ENCODE measurements at places on chromosomes 6 and 20.
A peak's percentile ranks its signal among the peaks of the same experiment; 100 is the strongest.

DNA sequence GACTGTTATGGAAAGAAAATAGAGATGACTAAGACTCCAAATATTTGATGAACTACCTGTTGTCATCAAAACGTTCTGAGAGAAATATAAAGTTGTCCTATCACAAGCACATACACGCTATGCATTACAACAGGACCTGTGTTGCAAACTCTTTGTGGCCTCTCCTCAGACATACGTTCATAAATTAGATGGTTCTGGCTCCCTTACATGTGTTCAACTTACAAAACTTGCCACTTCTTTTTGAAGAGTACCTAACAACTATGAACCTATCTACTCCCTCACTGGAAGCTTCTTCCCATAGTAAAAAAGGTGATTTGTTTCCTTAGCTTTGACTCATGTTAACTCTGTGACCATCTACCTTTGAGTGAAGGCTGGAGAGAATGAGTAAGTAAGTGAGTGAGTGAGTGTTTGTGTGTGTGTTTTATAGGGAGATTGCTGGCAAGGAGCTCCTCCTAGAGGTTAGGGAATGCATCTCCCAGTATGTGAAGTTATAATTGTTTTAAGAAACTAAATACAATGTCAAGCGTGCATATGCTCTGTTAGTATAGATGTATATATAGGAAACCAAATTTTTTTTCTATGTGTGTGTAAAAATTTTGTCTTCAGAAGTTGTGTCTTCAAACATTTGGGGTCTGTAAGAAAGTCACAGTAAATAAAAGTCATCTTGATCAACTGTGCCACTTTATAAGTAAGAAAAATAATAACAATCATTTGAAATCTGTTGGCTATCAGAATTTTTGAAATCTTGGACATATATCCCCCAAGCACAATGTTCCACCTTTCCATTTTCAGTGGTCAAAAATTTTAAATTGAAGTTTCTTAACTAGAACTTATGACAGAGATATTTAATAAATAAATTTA is 1211.1 kb upstream of the GJE1 start:
- DNase-seq = peak; percentile 88

GRCh38 chr6:109455437-109456110 is at the start of gene MICAL1:
TSS of gene MICAL1 (minus strand) at chr6:109455772. CDS start at chr6:109454196, 1,576 bp downstream.
- DNase-seq = peak; percentile 65

- DNase-seq = no peak
Measured at GRCh38 chr6:34438705-34439104, 12.8 kb upstream of the RPS10 start.

GRCh38 chr6:155883741-155884140 is 428.1 kb upstream of the NOX3 start:
- peak; percentile 39 for DNase-seq

DNA sequence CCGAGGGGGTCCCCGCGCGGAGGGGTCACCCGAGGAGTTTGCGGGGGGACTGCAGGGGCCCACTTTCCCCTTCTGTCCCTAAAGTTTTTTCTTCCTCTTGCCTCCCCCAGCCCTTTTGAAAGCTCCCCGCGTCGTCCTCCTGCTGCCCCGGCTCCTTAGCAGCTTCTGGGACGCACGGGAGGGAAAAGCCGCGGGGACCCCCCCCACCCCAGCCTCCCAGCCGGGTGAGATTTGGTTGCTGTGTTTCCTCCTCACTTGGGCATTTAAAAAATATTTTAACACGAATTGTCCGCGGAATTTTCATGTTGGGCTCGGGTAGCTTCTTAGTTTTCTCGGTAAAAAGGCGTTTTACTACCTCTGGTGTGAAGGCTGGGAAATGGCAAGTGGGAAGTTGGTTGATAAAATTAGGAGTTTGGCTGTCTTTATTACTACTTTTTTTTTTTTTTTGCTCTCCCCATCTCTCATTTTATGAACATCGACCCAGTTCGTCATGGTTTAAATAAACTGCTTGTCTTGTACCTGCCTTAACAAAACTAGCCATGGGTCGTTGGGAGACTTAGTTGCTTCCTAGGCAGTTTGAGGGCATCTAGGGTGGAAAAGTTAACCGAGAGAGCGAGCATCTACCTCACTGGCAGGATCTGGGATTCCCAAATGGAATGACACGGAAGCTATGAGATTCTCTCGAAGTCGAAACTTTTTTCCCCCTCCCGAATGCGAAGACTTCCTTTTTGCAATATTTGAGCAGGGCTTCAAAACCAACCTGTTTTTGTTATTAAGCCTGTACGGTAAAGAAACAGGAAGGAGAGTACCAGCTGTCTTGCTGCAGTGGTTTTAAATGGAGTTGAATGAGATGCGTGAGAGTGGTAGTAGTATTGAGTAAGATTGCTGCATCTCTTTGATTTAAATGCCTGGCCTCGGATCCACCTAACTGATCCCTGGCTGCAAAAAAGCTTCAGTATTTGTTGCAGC is 868 bp downstream of the NCOA3 start:
- peak; percentile 33 for DNase-seq

GRCh38 chr6:47464052-47464451 is 13.5 kb upstream of the CD2AP start:
- no peak for DNase-seq

DNA sequence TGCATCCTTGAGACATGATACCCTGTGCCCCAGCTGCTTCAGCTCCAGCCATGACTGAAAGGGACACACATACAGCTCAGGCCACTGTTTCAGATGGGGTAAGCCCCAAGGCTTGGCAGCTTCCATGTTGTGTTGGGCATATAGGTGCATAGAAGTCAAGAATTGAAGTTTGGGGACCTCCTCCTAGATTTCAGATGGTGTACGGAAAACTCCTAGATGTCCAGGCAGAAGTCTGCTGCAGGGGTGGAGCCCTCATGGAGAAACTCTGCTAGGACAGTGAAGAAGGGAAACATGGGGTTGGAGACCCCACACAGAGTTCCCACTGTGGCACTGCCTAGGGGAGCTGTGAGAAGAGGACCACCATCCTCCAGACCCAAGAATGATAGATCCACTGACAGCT is 1379.0 kb upstream of the MAP3K7 start:
- DNase-seq = no peak

GRCh38 chr6:98946879-98947410 is 801 bp downstream of the FBXL4 start:
- DNase-seq = no peak

DNA sequence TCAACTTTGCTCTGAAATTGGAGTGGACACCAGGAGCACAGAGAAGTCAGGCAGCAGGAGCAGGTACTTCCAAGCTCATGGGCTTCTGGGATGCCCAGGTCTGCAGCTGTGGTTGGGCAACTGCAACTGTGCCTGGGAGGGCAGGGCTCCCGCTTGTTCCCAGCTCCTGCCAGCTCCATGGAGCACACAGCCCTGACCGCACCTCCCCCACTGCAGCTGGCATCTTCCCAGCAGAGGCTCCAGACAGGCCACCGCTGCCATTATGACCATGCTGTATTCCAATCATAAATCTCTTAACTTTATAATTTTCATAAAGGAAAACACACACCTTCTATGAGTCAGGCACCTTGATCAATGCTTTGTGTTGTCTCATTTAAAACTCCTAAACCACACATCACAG is 36.9 kb downstream of the STK38 start:
- no peak for DNase-seq

- DNase-seq = no peak
Measured at GRCh38 chr6:133286765-133287164, 45.6 kb downstream of the EYA4 start.

- DNase-seq = peak; percentile 30
Measured at GRCh38 chr6:36436466-36436865, 6.2 kb downstream of the PXT1 start.

DNA sequence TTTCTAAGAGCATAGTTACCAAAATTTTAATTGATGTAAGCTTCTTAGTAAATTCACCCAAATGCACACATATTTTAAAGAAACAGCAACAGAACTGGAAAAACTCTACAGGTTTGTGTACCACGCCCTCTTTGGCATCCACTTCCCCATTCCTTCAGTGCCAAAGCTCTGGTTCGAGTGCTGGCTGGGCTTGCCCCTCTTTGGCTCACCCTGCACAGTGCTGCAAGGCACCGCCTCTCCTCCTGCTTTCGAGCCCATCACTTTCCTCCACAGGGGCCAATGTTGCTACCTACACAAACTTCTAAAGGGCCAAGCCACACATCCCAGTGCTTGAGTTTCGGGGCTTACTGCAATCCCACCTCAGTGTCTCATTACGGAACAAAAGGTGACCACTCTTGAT is 9.6 kb downstream of the LRP11 start:
- DNase-seq = no peak

DNA sequence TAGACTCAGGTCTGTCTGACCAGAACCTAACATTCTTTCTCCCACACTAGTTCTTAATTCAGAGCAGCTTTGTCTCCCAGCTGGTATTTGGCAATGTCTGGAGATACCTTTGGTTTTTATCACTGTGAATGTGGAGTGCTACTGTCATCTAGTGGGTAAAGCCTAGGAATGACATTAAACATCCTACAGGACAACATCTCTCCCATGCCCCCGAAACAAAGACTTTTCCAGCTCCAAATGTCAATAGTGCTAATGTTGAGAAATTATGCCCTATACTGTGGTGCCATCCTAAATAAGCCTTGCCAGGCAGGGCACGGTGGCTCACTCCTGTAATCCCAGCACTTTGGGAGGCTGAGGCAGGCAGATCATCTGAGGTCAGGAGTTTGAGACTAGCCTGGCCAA is 4.2 kb upstream of the TTPAL start:
- peak; percentile 54 for DNase-seq

GRCh38 chr20:16479666-16480065 is 93.6 kb downstream of the KIF16B start:
- DNase-seq = no peak

DNA sequence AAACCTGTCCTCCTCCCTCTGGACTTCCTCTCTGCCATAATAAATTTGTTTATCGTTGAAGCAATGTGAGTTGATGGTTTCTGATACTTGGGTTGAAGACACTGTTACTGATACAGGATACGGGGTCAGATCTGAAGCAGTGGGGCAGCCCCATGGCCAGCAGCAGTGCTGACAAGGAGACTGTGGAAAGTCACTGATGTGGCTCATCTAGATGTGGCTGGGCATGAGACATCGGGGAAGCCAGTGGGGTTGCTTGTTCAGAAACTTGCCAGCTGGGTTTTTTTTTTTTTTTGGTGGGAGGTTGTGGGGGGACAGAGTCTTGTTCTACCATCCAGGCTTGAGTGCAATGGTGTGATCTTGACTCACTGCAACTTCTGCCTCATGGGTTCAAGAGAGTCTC is 2.6 kb upstream of the BPI start:
- DNase-seq = no peak

DNA sequence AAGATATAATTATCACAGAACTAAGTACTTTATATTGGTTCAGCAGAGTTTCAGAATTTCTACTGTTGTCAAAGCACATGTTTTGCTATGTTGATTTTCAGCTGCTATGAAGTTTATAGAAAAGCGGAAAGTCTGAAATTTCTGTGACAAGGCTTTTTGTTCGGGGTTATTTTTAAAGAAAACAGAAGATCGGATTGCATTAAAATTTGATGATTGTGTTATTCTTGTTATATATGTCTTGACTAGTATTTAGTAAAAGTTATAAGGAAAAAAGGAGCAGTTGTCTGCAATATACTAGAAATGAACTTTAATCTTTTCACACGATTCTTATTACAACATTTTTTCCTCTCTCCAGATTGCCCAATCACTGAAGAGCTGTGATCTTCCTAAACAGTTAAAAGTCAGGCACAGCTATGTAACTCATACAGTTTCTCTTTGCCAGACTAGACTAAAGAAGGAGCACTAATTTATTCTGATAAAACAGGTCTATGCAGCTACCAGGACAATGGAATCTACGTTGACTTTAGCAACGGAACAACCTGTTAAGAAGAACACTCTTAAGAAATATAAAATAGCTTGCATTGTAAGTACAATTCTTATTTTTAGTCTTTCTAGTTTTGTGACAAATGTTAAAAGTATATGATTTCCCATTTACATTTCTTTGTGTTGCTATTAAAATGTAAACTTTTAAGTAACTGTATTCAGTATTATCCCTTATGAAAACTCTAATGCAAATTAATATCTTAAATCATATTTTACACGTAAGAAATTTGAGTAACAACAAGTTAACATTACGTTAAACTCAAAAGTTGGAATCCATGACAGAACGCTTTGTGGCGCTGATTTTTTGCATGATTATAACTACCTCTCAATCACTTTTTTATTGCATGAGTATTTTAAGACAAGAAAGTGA is at the start of gene ENPP3:
Gene ENPP3, plus strand, starts transcription at position 423 of the 913 bp plus-strand sequence. Its CDS starts 83 bp downstream, at position 506.
- no peak for DNase-seq

- DNase-seq = no peak
Measured at GRCh38 chr6:17268114-17268513, 13.0 kb upstream of the RBM24 start.

DNA sequence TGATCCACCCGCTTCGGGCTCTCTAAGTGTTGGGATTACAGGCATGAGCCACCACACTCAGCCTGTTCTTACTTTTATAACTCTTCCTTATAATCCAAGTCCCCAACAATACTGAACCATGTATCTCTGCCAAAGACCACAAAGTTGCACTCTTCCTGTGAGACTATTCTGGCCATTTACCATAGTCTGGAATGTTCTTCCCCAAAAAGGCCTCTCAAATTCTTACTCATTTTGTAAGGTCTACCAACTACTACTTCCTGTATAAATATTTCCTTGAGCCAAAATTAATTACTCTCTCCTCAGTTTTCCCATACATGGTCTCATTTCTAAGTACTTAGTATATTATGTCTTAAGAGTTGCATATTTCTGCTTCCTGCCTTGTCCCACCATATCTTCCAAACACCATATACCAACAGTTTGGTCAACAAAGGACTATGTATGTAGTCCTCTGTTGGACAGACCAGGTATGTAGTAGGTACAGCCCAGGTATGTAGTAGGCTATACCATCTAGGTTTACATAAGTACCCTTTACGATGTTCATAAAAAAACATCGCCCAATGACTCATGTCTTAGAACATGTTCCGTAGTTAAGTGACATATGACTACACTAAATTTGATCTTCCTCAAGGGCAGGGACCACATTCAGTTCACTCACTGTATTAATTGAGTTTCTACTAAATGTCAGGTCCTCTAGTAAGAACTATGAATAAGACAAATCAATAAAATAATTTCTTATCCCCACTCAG is 22.0 kb downstream of the RANBP9 start:
- no peak for DNase-seq

DNA sequence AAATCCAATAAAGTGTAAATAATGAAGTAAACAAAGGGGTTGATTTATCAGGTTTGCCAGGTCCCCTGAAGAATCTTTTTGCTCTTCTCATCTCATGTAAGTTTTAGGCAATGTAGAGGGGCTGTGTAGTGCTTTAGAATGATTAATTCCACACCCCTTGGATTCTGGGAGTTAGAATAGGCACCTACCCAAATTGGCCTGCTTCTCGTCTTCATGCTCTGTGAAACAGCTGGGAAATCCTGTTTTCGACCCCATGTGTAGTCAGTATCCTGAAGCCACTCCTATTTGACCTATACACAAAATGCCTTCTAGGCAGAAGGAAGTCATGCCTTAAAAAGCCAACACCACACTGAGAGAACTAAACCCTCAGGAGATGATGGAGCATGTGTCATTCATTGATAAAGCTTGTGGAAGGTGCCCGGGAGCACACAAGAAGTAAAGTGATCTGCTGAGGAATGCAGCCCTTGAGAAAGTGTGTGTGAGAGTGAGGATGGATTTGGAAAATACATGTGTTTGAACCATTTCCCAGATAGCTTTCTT is 170.9 kb downstream of the KLHL32 start:
- no peak for DNase-seq
